ENCODE measurements at places on chromosomes 3 and 15.

- no peak for DNase-seq
These were observed 68.5 kb downstream of the WWTR1 start for GRCh38 chr3:149589332-149589731.

DNA sequence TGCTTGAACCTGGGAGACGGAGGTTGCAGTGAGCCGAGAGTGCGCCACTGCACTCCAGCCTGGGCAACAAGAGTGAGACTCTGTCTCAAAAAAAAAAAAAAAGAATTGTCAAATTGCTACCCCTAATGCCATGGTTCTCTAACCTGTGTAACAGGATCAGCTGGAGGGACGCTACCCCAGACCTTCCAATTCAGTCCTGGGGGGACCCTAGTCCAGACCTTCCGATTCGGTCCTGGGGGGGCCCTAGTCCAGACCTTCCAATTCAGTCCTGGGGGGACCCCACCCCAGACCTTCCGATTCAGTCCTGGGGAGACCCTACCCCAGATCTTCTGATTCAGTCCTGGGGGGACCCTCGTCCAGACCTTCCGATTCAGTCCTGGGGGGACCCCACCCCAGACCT, 29.8 kb upstream of the MUC20 start:
- DNase-seq: no peak

- no peak for DNase-seq
These were observed 67.5 kb downstream of the TMEM44 start for GRCh38 chr3:194565597-194566190.

- DNase-seq: peak; percentile 19
These were observed 135.6 kb downstream of the SOX2 start for GRCh38 chr3:181847276-181847675.

DNA sequence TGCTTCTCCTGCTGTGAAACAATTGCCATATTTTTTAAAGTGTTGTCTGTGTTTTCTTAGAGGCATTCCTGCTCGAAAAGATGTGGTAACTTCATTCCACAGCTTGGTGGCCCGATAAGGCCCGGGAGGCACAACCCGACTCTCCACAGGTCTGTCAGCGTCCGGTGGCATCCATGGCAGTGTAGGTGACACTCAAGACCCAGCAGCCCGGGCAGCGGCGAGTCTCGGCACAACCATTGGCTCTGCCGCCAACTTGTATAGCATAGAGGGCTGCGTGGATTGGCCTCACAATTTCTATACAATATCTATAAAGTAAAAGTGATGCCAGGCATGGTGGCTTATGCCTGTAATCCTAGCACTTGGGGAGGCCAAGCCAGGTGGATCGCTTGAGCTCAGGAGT, 262.3 kb upstream of the CHRNA7 start:
- no peak for DNase-seq

DNA sequence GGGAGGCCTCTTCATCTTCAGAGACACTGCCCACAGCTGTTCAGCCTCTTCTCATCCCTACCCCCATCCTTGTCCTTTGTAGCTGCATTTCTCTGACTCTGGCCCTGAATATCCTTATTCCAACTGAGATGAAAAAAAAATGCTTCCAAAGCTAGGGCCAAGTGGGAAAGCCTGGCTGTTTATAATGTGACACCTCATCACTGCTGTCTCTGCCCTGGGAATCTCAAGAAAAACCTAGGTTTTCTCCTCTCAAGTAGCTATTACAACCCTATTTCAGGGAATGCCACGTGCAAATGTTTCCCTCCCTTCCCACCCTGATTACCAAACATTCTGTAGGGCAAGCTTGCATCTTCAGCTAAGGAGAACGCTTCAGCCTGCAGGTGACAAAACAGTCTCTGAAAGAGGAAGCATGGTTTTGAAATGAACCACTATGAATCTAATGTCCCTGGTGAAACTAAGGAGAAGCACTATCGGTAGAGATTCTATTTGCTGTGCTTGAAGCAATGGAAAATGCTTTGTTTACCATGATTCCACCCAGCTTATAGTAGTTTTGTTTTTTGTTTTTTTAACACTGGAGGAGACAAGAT, 65.4 kb downstream of the USF3 start:
- DNase-seq: no peak

GRCh38 chr3:110650741-110651140, 420.9 kb upstream of the NECTIN3 start:
- DNase-seq: no peak

DNA sequence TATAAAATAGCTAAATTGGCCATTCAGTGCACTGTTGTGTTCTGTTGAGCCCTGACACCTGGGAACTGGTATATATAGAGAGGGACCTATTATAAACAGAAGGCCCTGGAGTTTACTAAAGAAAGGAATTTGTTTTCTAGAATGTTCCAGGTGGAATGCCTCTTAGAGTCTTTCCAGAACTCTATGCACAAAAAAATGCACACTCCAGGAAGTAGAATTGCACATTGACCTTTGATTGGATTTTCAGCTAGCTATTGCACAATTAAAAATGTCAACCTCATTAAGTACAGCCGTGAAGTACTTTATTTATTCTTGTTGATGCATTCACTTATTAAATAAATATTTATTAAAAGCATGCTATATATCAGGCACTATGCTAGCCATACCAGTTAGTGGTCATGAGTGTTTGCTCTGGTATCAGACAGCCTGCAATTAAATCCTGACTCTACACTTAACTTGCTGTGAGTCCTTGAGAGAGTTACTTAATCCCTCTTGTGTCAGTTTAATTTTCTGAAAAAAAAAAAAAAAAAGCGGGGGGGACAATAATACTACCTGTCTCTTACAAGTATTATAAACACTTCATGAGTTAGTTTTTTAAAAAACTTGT, 40.8 kb downstream of the NDUFB4 start:
- DNase-seq: no peak

DNA sequence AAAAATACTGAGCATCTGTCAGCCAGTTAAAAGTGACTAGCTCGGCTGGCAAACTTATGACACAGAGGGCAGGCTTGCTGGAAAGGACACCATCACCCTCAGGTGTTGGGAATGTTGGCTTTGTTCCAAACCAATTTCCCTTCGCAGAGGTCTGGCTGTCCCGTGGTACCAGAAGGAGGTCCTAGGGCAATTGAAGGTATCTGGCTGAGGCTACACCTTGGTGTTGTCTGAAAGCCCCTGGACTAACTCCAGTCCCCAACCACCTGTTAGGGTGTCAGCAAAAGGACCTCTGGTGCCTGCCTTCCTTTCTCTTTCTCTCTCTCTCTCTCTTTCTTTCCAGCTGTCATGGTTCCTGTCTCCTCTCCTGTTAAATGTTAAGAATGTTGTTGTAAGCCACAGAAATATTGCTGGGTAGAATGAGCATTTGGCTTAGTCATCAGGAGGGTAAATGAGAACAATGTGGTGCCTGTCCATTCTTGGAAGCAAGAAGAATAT, 12.5 kb downstream of the PRR20G start:
- DNase-seq: no peak

- no peak for DNase-seq
These were observed 138.4 kb upstream of the TBL1XR1 start for GRCh38 chr3:177335728-177336127.

GRCh38 chr3:3027976-3028567, 82.1 kb downstream of the IL5RA start:
- DNase-seq: no peak

- no peak for DNase-seq
These were observed 58.6 kb downstream of the FBXL22 start for GRCh38 chr15:63655683-63656372.

- DNase-seq: no peak
These were observed 11.3 kb downstream of the SHISA5 start for GRCh38 chr3:48492461-48493202.

- peak; percentile 8 for DNase-seq
These were observed 1.4 kb upstream of the ST3GAL6 start for GRCh38 chr3:98761643-98762229.

GRCh38 chr15:48945386-48945785, 18.3 kb downstream of the SHC4 start:
- no peak for DNase-seq

DNA sequence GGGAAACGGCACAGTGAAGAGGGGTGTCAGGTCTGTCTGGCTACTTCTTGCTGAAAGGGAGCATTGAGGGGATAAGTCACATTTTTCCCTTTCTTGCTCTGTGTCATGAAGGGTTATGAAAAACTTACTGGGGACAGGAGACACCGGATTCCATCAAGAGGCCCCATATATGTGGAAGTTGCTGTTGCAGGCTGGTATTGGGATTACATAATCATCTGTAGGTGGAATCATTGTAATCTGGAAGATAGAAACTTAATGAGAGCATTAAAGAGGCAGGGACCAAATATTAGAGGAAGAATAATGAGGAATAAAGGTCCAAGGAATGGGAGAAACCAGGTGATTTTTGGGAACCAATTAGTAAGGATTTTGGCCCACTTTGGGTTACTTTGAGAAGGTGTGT, 4.2 kb upstream of the TCAIM start:
- DNase-seq: no peak

DNA sequence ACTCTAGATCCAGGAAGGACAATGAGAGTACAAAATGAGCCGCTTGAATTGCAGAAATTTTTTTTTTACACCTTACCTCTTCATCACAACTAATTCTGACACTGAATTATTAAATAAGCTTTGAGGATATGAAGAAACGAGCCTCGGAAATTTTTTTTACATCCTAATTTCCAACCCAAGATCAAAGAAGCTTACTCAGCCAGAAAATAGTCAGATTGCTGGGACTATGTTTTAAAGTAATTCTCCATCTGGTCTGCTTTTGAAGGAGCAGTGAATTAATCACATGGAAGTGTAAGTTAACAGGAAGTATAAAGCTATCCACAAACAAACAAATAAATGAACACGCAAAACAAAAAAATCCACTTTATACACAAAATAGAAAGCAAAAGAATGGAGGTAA, 437.0 kb upstream of the KCNMB2 start:
- no peak for DNase-seq

DNA sequence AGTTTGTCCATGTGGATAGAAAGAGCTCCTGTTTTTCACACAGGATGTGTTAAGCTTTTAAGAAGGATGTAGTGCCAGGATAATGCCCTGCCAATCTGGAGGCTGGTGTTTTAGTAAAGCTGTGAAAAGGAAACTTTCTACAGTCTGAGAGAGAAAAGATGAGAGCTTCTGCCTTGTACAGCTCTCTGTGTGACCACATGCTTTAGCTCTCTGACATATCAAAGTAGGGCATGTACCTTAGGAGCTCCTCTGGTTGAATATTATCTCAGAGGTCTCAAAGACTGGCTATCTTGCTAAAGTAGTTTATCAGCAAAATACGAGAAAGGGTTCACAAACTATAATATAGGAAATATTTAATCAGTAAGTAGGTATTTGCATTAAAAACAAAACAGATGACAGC, 30.4 kb downstream of the CDIN1 start:
- DNase-seq: no peak

DNA sequence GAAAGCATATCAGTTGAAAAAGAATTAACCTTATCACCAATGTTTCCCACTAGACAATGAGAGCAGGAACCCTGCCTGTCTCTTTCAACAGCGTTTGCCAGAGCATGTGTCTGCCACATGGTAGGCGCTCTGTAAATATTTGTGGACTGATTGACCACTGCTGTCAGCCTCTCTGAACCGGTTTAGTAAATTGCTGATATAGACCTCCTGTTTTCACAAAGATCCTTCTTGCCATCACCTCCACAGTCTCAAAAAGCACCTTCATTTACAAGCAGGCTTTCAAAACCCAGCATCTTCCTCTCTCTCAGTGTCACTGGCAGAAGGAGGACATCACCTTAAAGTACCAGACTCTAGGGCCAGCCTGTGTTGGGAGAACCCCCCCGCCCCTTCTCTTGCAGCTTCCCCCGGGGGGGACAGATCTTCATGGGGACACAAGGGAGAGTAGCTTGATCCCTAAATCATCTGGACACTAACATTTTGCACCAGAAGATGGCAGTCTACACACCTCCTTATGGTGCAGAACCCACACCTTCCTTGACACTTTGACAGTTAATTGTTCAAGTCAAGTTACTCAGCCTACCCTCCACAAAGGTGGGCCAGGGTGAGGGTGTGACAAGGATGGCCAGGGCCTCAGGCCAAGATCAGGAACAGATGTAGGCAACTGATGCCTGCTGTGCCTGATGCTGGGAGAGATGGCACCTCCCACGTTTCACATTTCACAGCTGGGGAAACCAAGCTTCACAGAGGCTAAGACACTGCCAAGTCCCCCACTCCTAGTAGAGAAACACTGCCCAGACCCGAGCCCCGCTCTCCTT, 37.8 kb upstream of the USP3 start:
- DNase-seq: peak; percentile 72

- no peak for DNase-seq
These were observed 2.0 kb upstream of the RNF111 start for GRCh38 chr15:58985443-58985842.
